Calu3 (cell line): ENCODE measurements at places on chromosomes 4 and X. TPM values are rescaled to one million over a fixed set of nuclear protein-coding genes. Genes with fewer than 3 reads are reported as not detected.

DNA sequence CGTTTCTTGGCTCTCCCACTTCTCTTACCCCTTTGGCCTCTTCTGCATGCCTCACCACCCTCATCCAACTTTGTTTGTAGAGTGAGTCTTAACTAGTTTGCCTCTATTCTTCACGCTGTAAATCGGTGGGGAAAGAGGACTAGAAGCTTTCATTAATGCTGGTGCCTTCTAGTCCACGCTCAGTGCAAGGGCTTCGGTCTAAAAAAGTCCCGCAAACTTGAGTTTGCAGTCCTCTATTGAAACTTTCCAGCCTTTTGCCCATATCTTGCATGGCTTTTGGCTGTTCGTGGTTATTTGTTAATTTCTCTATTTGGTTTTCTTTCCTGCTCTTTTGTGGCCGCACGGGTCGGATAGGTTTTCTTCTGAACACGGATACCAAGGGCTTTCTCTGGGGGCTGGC lies 868 bp downstream of the DACH2 start:
- DNase-seq = no peak

GRCh38 chrX:118528071-118528737 lies 32.6 kb downstream of the DOCK11 start:
- no peak for DNase-seq

The MAGEA1 gene
- total RNA-seq = not detected in 2 replicates

GRCh38 chr4:78902298-78902697 lies 36.9 kb downstream of the PAQR3 start:
- no peak for DNase-seq

GRCh38 chrX:55480390-55481062 lies 9.1 kb downstream of the USP51 start:
- no peak for DNase-seq

DNA sequence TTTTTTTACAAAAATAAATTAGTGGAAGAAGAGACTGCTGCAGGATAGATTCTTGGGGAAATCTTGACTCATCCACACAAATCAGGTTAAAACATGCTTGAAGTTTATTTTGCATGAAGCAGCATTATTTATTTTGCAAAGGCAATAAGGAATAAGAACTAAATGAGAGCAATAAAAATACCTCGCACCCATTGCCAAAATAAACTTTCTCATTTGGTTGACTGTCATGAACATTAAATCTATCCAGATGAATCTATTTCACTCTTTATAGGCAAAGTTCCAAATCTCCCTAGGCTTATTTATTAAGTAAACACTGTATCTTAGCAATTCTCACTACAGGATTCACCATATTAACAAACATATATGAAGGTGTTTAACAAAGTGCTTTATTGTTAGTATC lies 58.9 kb downstream of the HOPX start:
- no peak for DNase-seq

The GRIA2 gene
- not detected in 2 replicates for total RNA-seq

- no peak for DNase-seq
Measured at GRCh38 chr4:145785391-145786008, 105.6 kb downstream of the C4orf51 start.

- DNase-seq = no peak
Measured at GRCh38 chr4:3660928-3661515, 105.2 kb upstream of the ADRA2C start.

The IL1RAPL2 gene
- total RNA-seq = not detected in 2 replicates

DNA sequence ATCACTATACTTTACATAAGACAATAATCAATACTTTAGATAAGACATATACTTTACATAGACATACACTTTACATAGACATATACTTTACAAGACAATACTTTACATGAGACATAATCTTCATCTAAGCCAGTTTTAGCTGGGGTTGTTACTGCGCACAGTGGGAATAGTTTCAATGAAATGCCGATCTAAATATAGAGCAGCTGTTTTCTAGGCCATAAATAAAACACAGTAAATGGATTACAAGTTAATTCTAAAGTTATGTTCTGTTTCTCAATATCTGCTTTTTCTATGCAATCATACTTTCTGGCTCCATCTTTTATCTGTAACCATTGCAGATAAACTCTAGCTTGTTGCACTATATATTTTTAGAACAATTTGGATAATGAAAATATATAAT lies 1470.6 kb upstream of the PABPC4L start:
- DNase-seq = no peak

The C4orf36 gene
- total RNA-seq = 1.7 and 1.9 TPM in 2 replicates

The USP17L29 gene
- not detected in 2 replicates for total RNA-seq

The ARAF gene
- total RNA-seq = 79.2 and 84.4 TPM in 2 replicates

DNA sequence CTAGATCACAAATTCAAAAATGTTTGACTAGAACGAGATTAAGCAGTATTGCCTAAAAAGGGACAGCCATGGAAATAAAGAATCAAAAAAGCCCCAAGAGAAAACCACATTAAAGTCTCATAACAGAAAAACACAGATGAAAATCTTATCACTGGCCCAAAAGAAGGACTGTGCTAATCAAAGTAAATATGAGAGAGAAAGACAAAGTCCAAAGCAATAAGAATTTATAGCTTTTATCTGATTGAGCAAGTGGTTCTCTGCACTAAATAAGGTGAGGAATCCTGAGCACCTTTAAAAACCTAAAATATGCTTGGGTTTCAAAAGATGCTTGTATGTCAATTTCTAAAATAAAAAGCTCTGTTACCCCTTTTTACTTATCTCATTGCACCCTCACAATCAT lies 409.3 kb downstream of the GASK1B start:
- no peak for DNase-seq

DNA sequence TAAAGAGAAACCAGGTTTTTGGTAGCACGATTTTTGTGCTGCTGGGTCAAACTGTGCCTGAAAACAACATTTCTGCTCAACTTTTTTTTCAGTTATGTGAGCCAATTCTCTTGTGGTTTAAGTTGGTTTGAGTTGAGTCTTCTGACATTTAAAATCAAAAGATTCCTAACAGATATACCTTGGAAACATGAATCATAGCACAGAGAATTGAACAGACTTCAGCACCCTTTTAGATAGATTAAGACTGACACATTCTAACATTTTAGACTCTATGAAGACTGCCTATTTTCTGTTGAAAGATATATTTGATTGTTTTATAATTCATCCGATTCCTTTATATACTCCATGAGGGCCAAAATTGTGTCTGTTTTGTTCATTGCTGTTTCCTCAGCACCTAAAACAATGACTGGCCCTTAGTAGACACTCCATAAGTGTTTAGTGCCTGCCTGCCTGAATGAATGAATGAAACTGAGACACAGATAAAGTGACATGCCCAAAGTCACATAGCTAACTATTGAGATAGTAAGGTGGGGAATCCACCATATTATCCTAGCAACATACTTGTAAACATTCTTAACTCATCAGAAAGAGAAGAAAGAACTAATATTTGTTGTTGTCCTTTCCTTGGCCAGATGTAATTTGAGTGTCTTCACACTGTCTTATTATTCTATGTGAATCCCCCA lies 624.0 kb downstream of the MID1IP1 start:
- DNase-seq = no peak

GRCh38 chr4:111064342-111064993 lies 441.6 kb upstream of the PITX2 start:
- no peak for DNase-seq

The CXCL8 gene
- total RNA-seq = 222 and 404 TPM in 2 replicates

- DNase-seq = no peak
Measured at GRCh38 chrX:45083314-45083713, 117.4 kb downstream of the DIPK2B start.

DNA sequence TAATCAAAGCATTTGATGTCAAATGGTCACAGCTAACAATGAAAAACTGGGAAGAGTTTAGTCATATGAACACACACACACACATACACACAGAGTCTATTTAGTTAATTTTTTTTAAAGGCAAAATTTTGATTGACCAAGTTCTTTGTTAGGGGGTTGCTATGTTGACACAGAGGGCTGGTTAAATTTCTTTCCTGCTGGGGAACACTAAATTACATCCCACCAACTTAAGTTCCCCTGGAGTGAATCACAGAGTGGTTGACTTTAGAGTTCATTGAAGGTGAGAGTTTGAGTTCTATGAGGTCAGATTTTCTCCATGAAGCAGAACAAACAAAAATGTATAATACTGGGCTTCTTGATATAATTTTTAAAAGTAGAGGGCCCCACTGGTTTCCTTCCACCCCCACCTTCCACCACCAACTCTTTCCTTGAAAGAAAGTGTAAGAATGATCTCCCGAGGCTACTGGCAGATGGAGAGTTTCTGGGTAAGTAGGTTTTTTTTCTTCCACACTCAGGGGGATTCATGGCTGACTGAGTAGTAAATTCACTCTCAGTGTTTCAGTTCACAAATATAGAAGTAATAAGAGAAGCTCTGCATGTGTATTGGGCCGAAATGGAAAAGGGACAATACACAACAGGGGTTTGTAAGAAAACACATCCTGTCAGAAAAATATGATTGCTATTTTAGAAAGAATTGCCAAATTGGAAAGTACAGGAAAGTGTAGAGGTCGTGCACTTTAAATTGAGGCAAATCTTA lies 917.0 kb upstream of the LCORL start:
- no peak for DNase-seq

The TMSB15A gene
- 1.8 and 1.9 TPM in 2 replicates for total RNA-seq

DNA sequence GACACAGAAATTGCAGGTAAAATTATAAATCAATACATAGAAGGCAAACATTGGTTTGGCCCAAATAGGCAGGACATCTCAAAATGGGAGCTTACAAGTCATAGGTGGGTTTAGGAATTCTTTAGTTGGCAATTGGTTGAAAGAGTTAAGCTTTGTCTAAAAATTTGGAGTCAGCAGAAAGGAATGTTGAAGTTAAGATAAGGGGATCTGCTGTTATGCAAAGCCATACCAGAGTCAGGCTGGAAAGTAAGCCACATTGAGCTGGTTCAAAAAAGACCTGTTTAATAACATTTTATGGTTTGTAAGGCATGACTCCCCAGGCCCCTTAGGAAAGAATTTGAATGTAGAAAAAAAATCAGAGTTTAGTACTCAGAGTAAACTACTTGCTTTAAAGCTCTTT lies 92.6 kb downstream of the IL13RA2 start:
- no peak for DNase-seq

The ADGRL3 gene
- total RNA-seq = 0.51 and 0.66 TPM in 2 replicates

GRCh38 chr4:47590325-47590724 lies 105.2 kb downstream of the ATP10D start:
- DNase-seq = no peak

DNA sequence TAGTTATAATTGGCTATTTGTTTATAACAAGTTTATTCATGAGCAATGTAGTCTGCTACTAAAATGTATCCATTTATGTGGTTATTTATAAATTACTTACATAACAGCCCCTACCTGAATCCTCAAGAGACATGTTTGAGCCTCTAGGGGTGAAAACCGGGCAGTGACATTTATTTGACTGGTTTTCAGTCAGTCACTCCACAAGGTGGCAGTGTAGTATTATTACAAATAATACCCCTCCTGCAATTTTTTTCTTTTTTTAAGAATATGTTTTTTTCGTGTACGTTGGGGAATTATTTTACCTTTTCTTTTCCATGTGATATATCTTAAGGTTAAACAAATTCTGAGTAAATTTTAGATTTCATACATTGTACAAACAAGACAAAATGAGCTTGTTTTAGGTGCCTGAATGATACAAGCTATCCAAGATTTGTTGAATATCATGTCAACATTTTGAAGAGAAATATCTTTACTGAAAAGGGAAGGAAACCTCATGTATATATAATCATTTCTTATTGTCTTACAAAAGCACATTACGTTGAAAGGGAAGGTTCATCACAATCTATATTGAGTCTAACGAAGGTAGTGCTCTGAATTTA lies 598.7 kb upstream of the TECRL start:
- DNase-seq = peak; percentile 8

The BMPR1B gene
- 6.3 and 9.2 TPM in 2 replicates for total RNA-seq

The PDLIM3 gene
- total RNA-seq = 0.50 and 0.51 TPM in 2 replicates

- no peak for DNase-seq
Measured at GRCh38 chrX:119573840-119574393, 446 bp upstream of the UBE2A start.

- no peak for DNase-seq
Measured at GRCh38 chrX:8366481-8366880, 98.1 kb upstream of the VCX3B start.

The MAGEA2 gene
- not detected in 2 replicates for total RNA-seq

- DNase-seq = no peak
Measured at GRCh38 chr4:108982402-108983185, 219.7 kb upstream of the ETNPPL start.

- no peak for DNase-seq
Measured at GRCh38 chr4:159312236-159312635, 209.4 kb downstream of the RAPGEF2 start.

GRCh38 chr4:122906859-122907305 lies 15.5 kb downstream of the NUDT6 start:
- DNase-seq = no peak

- no peak for DNase-seq
Measured at GRCh38 chr4:137524725-137525369, 7.4 kb downstream of the PCDH18 start.

The FHIP1A gene
- total RNA-seq = 19.3 and 25.9 TPM in 2 replicates

The ATOH1 gene
- not detected in 2 replicates for total RNA-seq

- DNase-seq = no peak
Measured at GRCh38 chr4:2482693-2483092, 13.8 kb downstream of the RNF4 start.

GRCh38 chr4:110364911-110365520 lies 110.9 kb upstream of the ENPEP start:
- DNase-seq = no peak

The TMEM271 gene
- not detected in 2 replicates for total RNA-seq

The RPS3A gene
- 734 and 862 TPM in 2 replicates for total RNA-seq

GRCh38 chr4:168639914-168640313 lies 143.1 kb downstream of the PALLD start:
- DNase-seq = no peak

GRCh38 chrX:100643212-100643611 lies 787 bp upstream of the SRPX2 start:
- DNase-seq = no peak

GRCh38 chr4:66000510-66001117 lies 330.3 kb upstream of the EPHA5 start:
- DNase-seq = no peak

- DNase-seq = no peak
Measured at GRCh38 chrX:19513383-19513782, 1.9 kb downstream of the MAP3K15 start.

DNA sequence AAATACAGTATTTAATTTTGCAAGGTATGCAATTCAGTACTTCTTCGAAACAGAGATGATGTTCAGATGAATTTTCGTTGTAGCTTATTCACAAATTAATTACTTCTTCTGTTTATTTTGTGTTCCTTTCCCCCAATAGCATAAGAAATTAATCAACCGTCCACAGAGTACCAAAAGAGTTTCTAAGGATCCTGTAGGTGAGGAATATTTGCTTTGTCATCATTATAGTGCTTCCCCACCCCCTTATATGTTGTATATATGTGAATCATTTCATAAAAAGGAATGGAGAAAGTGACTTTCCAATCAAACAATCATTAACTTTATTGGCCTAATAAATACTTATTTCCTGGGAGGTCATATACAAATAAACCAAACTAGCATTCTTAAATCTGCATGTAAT lies 57.6 kb downstream of the DTHD1 start:
- no peak for DNase-seq
